Gastroesophageal sphincter (tissue), 4 donors: ENCODE measurements at places on chromosomes 16 and 17. TPM values are rescaled to one million over a fixed set of nuclear protein-coding genes. Genes with fewer than 3 reads are reported as not detected.
A peak's percentile ranks its signal among the peaks of the same experiment; 100 is the strongest.

Gene SPHK1
- 14.7 TPM for total RNA-seq

Gene CCDC144A
- 0.67 TPM for total RNA-seq

Gene NTN1
- 117 TPM for total RNA-seq

Gene TUFM
- 78.8 TPM for total RNA-seq

GRCh38 chr16:89966756-89967155 is 18.2 kb downstream of the DEF8 start:
- no peak overlapping the region for H3K27ac ChIP-seq
- peaks cover 10% of the 10 kb centered on the region for H3K4me1 ChIP-seq
- H3K27me3 ChIP-seq: no peaks in the 10 kb centered on the region
- peaks cover 68% of the 10 kb centered on the region for H3K36me3 ChIP-seq
- H3K4me3 ChIP-seq: no peak overlapping the region
- no peak for ATAC-seq

- H3K27ac ChIP-seq: no peak overlapping the region
- no peak overlapping the region for H3K4me3 ChIP-seq
- no peak for ATAC-seq
Observed at GRCh38 chr16:27758544-27758943, 208.6 kb downstream of the KATNIP start.

GRCh38 chr17:50564916-50565315 is 4.4 kb downstream of the CACNA1G start:
- no peak overlapping the region for H3K27ac ChIP-seq
- no peak overlapping the region for H3K4me3 ChIP-seq
- peak; percentile 74 for ATAC-seq
- H3K27me3 ChIP-seq: peaks cover 84% of the 10 kb centered on the region

- H3K27ac ChIP-seq: peak overlapping the region; percentile 90
- no peak for ATAC-seq
- H3K27me3 ChIP-seq: no peaks in the 10 kb centered on the region
- H3K4me1 ChIP-seq: peaks cover 58% of the 10 kb centered on the region
- H3K36me3 ChIP-seq: no peaks in the 10 kb centered on the region
Observed at GRCh38 chr17:35808240-35808961, 883 bp upstream of the TAF15 start.

GRCh38 chr17:42027961-42028790 is 8.3 kb downstream of the NKIRAS2 start:
- no peak overlapping the region for H3K4me3 ChIP-seq
- no peak overlapping the region for H3K27ac ChIP-seq
- peaks cover 47% of the 10 kb centered on the region for H3K27me3 ChIP-seq
- no peak for ATAC-seq

- H3K27me3 ChIP-seq: no peaks in the 10 kb centered on the region
- H3K36me3 ChIP-seq: no peaks in the 10 kb centered on the region
Observed at GRCh38 chr17:49707246-49707607, 537 bp downstream of the SLC35B1 start.
